Activated naive CD4-positive, alpha-beta T cell treated with anti-CD3 and anti-CD28 coated beads for 36 hours (primary cell): ENCODE measurements at places on chromosomes 5 and 9. TPM values are rescaled to one million over a fixed set of nuclear protein-coding genes. Genes with fewer than 3 reads are reported as not detected.

GRCh38 chr9:114521846-114522245 is 16.6 kb upstream of the WHRN start:
- no peak for DNase-seq
- H3K27me3 ChIP-seq: peaks cover 7% of the 10 kb centered on the region
- H3K27ac ChIP-seq: no peak overlapping the region
- H3K36me3 ChIP-seq: no peaks in the 10 kb centered on the region

Gene DOK3
- total RNA-seq: 1.3 TPM

GRCh38 chr5:137935190-137935589 is 45.9 kb downstream of the PKD2L2 start:
- no peak overlapping the region for H3K4me3 ChIP-seq
- H3K36me3 ChIP-seq: peaks cover 14% of the 10 kb centered on the region
- no peaks in the 10 kb centered on the region for H3K27me3 ChIP-seq

GRCh38 chr5:31860726-31861433 is 221.9 kb downstream of the PDZD2 start:
- H3K27ac ChIP-seq: peak overlapping the region; percentile 59
- peak; percentile 55 for DNase-seq
- peaks cover 29% of the 10 kb centered on the region for H3K4me1 ChIP-seq
- H3K4me3 ChIP-seq: no peak overlapping the region
- peaks cover 3% of the 10 kb centered on the region for H3K27me3 ChIP-seq

Gene UTP15
- 28.5 TPM for total RNA-seq

DNA sequence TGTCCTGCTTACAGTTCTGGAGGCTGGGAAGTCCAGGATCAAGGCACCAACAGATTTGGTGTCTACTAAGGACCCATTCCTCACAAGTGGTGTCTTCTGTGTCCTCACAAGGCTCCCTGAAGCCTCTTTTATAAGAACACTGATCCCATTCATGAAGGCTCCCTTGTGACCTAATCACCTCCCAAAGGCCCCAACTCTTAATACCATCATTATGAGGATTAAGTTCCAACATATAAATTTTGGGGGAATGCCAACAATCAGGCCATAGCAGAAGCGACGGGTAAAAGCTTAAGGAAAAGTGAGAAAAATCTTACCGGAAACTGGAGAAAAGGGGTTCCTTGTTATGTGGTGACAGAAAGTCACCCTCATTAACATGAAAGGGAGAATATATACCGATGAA is 11.2 kb downstream of the CTNNAL1 start:
- H3K36me3 ChIP-seq: peaks cover 6% of the 10 kb centered on the region
- DNase-seq: no peak
- H3K4me3 ChIP-seq: no peak overlapping the region
- H3K4me1 ChIP-seq: peaks cover 8% of the 10 kb centered on the region

DNA sequence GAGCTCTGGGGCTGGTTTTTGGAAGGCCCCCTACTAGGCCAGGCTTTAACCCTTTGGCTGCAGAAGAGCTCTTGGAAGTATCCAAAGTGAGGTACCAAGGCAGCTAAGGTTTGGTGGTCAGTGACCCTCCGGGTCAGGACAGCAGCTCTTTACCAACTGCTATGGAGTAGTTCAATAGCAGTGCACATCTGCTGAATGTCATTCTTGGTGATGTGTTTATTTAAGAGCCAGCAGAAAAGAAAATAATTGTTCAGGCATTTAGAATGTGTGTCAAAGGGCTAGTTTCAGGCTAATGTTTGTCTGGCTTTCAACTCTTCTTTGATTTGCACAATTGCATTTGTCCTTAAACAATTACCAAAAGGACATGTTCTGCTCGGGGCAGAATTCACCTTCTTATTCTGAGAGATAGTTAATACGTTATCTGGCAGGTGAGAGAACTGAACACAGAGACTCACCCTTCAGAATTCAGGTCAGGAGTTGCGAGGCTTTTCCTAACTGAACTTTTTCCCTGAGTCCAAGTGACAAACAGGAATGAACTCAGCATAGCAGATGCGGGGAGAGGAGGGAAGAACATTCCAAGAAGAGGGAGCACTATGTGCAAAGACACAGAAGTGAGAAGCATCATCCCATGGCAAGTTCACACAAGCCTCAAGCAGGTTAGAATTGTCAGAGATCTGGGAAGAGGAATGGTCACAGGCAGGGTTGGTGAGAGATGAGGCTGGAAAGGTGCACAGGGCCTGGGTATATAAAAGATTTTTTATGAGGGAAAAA is 556.7 kb upstream of the TLE4 start:
- no peak overlapping the region for H3K4me3 ChIP-seq
- DNase-seq: no peak

GRCh38 chr5:128241051-128241695 is 157.6 kb downstream of the SLC12A2 start:
- H3K36me3 ChIP-seq: no peaks in the 10 kb centered on the region
- H3K4me1 ChIP-seq: no peaks in the 10 kb centered on the region
- peaks cover 17% of the 10 kb centered on the region for H3K27me3 ChIP-seq
- no peak overlapping the region for H3K27ac ChIP-seq
- no peak overlapping the region for H3K4me3 ChIP-seq

DNA sequence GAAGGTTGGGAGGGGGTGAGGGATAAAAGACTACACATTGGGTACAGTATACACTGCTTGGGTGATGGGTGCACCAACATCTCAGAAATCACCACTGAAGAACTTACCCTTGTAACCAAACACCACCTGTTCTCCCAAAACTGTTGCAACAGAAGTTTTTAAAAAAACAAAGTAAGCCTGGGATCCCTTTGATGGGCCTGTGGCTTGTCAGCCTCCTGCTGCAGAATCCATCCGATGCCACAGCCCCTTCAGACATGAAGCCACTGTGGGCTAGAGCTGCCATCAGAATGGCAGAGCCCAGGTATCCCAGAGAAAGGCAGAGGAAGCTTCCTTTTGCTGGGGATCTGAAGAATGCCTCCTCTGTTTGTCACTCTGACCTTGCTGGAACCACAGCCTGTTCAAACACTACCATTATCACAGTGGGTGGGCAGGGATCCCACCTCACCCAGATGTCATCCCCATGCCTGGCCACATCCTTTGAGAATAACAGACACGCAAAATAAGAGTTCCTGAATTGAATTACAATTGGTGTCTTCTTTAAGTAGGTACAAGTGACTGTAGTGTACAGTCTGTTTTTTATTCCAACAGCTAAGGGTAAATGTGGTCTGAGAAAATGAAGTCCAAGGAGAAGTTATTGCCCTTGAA is 78.1 kb upstream of the DIRAS2 start:
- no peak overlapping the region for H3K4me3 ChIP-seq
- H3K36me3 ChIP-seq: no peaks in the 10 kb centered on the region
- no peak overlapping the region for H3K27ac ChIP-seq
- no peaks in the 10 kb centered on the region for H3K4me1 ChIP-seq
- peaks cover 12% of the 10 kb centered on the region for H3K27me3 ChIP-seq
- DNase-seq: no peak

DNA sequence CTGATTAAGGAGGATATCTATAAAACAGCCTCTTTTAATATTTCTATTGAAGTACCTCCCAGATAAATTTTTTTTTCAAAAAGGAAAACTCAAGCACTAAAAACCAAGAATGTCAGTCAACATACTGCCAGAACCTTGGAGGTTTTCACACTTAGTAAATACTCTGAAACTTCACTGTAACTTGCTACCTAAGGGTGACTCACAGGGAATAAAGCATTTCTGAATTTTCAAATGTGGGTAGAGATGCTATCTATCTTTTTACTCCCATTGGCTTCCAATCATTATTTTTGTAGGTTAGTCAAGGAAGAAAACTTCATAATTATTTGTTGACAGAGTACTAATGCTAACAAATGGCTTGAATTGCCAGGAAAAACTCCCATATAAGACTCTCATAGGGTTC is 46.1 kb downstream of the SLC25A46 start:
- no peaks in the 10 kb centered on the region for H3K36me3 ChIP-seq
- peaks cover 4% of the 10 kb centered on the region for H3K27me3 ChIP-seq
- H3K4me3 ChIP-seq: no peak overlapping the region
- H3K4me1 ChIP-seq: no peaks in the 10 kb centered on the region
- no peak overlapping the region for H3K27ac ChIP-seq

DNA sequence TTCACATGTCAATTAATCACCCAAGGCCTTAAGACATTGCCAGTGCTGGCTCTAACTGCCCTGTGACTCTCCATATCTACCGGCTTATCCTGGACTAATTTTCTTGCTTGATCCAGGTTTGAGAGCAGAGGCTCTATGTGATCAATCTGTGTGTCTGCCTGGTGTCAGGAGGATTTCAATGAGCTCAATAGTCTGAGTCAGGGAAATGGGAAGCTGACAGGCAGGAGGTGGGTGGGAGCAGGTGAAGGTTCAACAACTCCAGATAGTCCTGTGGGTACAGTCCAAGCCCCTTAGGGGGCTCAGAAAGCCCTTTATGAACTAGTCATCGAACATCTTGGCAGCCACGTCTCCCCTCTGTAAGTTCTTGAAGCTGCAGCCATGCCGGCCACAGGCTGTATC is 72.2 kb downstream of the SHB start:
- no peaks in the 10 kb centered on the region for H3K36me3 ChIP-seq
- peaks cover 6% of the 10 kb centered on the region for H3K27me3 ChIP-seq
- peaks cover 13% of the 10 kb centered on the region for H3K4me1 ChIP-seq
- no peak overlapping the region for H3K27ac ChIP-seq
- H3K4me3 ChIP-seq: no peak overlapping the region

DNA sequence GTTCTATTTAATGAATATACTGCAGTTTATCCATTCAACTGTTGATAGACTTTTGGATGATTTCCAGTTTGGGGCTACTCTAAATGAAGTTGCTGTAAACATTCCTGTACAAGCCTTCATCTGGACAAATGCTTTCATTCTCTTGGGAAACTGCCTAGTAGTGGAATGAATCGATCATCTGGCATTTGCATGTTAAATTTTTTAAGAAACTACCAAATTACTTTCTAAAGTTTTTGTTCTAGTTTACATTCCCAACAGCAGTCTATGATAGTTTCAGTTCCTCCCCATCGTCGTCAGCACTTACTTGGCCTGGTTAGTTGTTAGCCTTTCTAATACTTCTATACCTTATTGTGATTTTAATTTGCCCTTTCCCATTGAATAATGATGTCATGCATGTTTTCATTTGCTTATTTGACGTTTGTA is 306.3 kb downstream of the FER start:
- peaks cover 16% of the 10 kb centered on the region for H3K36me3 ChIP-seq
- H3K4me3 ChIP-seq: no peak overlapping the region
- H3K27me3 ChIP-seq: no peaks in the 10 kb centered on the region
- no peaks in the 10 kb centered on the region for H3K4me1 ChIP-seq
- DNase-seq: no peak
